ENCODE measurements at places on chromosomes 1 and 21.

- peaks cover 8% of the 10 kb centered on the region for H3K36me3 ChIP-seq
- peaks cover 30% of the 10 kb centered on the region for H3K4me1 ChIP-seq
- H3K27ac ChIP-seq, result no peak overlapping the region
- no peak for DNase-seq
- H3K4me3 ChIP-seq, result no peak overlapping the region
Measured at GRCh38 chr1:174953285-174954072, 46.3 kb upstream of the CACYBP start.

DNA sequence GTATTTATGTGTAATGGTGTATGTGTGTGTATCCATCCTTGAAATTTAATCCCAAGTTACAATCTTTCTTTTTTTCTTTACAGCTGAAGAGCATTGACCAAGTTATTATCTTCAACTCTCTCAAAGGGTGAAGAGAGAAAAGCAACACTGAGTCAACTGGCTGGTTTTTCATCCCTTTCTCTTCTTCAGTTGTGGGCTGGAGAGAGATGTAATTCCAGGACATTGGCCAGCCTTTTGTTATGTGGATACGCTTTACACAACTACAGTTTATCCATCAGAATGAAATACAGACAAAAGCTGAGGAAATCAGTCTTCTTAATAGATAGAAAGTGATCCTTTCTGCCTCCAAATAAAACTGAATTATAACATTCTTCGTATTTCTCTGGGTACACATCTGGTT, 357.0 kb upstream of the NCAM2 start:
- no peak for DNase-seq
- H3K27me3 ChIP-seq, result no peaks in the 10 kb centered on the region
- H3K27ac ChIP-seq, result no peak overlapping the region
- no peaks in the 10 kb centered on the region for H3K36me3 ChIP-seq
- H3K4me3 ChIP-seq, result no peak overlapping the region

- DNase-seq, result no peak
- no peak overlapping the region for H3K4me3 ChIP-seq
- H3K36me3 ChIP-seq, result peaks cover 6% of the 10 kb centered on the region
- H3K27ac ChIP-seq, result peak overlapping the region; percentile 33
Measured at GRCh38 chr1:202964791-202965410, 2.2 kb downstream of the CYB5R1 start.

- no peak overlapping the region for H3K27ac ChIP-seq
- peaks cover 22% of the 10 kb centered on the region for H3K27me3 ChIP-seq
- H3K4me3 ChIP-seq, result no peak overlapping the region
- no peaks in the 10 kb centered on the region for H3K4me1 ChIP-seq
- no peaks in the 10 kb centered on the region for H3K36me3 ChIP-seq
- DNase-seq, result no peak
Measured at GRCh38 chr1:85374160-85374559, 90.8 kb downstream of the DDAH1 start.

DNA sequence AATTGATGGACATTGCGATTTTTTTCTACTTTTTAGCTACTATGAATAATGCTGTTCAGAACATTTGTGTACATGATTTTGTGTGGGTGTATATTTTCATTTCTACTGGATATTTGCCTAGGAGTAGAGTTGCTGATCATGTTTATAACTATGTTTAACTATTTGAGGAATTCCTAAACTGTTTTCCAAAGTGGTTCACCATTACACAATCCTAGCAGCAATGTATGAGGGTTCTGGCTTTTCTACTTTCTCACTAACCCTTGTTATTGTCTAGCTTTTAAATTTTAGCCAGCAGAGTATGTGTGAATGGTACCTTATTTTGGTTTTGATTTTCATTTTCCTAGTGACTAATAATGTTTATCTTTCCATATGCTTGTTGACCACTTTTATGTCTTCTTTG, 86.2 kb downstream of the ATG4C start:
- no peak overlapping the region for H3K4me3 ChIP-seq
- no peaks in the 10 kb centered on the region for H3K4me1 ChIP-seq
- no peak for DNase-seq
- peaks cover 5% of the 10 kb centered on the region for H3K27me3 ChIP-seq

GRCh38 chr1:67552336-67552759, 122.1 kb upstream of the SERBP1 start:
- no peaks in the 10 kb centered on the region for H3K36me3 ChIP-seq
- no peak overlapping the region for H3K4me3 ChIP-seq
- no peak for DNase-seq
- no peaks in the 10 kb centered on the region for H3K4me1 ChIP-seq
- no peaks in the 10 kb centered on the region for H3K27me3 ChIP-seq
- H3K27ac ChIP-seq, result no peak overlapping the region

GRCh38 chr1:30725450-30726095, 2.2 kb upstream of the MATN1 start:
- no peaks in the 10 kb centered on the region for H3K27me3 ChIP-seq
- no peaks in the 10 kb centered on the region for H3K36me3 ChIP-seq
- no peaks in the 10 kb centered on the region for H3K4me1 ChIP-seq
- no peak overlapping the region for H3K4me3 ChIP-seq
- DNase-seq, result no peak
- peak overlapping the region; percentile 62 for H3K27ac ChIP-seq

DNA sequence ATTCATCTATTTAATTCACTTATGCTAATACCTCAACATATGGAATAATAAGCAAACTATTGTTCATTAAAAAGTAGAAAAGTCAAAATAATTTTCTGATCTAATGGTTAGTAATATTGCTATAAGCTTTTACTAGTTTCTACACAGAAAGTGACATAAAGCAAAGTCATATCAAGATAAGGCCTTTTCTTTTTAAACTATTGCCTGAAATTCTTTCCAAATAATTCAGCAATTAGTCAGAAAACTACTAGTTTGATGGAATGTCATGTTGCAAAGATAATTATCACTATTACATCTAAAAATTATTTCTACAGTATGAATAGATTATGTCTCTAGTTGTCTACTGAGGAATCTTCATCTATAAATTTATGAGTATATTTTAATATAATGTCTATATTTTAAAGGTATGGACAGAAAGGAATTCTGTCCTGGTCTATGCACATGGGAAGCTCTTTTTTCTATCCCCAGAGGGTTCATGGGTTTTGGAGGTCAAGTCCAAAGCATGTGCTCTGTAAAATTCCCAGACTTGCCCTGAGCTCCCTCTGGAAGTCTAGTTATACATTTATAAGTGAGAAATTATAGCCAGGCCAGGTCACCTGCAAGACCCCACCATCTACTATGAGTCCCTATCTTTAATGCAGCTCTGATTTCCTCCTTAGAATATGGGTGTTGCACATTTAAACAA, 84.6 kb upstream of the DPYD start:
- no peaks in the 10 kb centered on the region for H3K36me3 ChIP-seq
- peaks cover 3% of the 10 kb centered on the region for H3K27me3 ChIP-seq
- no peak for DNase-seq
- peaks cover 5% of the 10 kb centered on the region for H3K4me1 ChIP-seq

DNA sequence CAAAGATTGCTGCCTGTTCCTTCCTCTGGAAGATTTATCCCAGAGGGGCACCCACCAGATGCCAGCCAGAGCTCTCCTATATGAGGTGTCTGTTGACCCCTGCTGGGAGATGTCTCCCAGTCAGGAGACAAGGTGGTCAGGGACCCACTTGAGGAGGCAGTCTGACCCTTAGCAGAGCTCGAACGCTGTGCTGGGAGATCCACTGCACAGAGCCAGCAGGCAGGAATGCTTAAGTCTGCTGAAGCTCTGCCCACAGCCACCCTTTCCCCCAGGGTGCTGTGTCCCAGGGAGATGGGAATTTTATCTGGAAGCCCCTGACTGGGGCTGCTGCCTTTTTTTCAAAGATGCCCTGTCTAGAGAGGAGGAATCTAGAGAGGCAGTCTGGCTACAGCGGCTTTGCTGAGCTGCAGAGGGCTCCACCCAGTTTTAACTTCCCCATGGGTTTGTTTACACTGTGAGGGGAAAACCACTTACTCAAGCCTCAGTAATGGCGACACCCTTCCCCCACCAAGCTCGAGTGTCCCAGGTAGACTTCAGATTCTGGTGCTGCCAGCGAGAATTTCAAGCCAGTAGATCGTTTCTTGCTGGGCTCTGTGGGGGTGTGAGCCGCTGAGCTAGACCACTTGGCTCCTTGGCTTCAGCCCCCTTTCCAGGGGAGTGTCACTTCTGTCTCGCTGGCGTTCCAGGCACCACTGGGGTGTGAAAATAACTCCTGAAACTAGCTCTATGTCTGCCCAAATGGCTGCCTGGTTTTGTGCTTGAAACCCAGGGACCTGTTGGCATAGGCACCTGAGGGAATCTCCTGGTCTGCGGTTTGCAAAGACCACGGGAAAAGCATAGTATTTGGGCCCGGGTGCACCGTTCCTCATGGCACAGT, 51.1 kb upstream of the PDC start:
- peak overlapping the region; percentile 51 for H3K27ac ChIP-seq
- peak; percentile 21 for DNase-seq
- peaks cover 6% of the 10 kb centered on the region for H3K27me3 ChIP-seq
- peaks cover 10% of the 10 kb centered on the region for H3K4me1 ChIP-seq
- no peaks in the 10 kb centered on the region for H3K36me3 ChIP-seq

DNA sequence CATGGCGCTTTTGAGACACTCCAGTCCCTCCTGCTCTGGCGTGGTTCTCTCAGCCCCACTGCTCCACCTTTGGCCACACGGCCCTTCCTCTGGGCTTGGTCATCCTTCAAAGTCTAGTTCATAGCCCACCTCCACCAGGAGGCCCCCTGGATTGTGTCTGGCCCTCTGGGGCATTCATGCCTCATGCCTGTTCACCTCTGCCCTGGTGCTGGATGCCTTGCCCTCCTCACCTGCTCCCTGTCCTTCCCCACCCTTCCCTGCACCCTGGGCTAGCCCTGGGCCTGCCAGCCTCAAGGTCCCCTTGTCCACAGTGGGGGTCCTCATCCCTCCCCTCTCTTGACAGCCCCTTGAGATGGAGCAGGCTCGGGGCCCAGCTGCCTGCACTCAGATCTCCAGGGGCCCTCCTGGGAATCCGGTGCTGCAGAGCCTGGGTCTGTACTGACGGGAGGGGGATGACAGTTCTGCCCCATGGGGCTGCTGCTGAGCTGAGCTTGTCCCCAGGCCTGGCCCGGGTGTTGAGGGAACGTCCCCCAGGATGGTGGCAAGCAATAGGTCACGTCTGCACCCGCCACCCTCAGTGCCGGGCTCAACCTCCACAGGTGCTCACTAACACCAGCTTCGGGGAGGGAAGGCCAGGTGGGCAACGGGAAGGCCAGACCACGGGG, 18.4 kb downstream of the PRXL2B start:
- no peak overlapping the region for H3K27ac ChIP-seq
- DNase-seq, result no peak
- H3K27me3 ChIP-seq, result peaks cover 5% of the 10 kb centered on the region
- no peaks in the 10 kb centered on the region for H3K36me3 ChIP-seq
- H3K4me1 ChIP-seq, result no peaks in the 10 kb centered on the region

DNA sequence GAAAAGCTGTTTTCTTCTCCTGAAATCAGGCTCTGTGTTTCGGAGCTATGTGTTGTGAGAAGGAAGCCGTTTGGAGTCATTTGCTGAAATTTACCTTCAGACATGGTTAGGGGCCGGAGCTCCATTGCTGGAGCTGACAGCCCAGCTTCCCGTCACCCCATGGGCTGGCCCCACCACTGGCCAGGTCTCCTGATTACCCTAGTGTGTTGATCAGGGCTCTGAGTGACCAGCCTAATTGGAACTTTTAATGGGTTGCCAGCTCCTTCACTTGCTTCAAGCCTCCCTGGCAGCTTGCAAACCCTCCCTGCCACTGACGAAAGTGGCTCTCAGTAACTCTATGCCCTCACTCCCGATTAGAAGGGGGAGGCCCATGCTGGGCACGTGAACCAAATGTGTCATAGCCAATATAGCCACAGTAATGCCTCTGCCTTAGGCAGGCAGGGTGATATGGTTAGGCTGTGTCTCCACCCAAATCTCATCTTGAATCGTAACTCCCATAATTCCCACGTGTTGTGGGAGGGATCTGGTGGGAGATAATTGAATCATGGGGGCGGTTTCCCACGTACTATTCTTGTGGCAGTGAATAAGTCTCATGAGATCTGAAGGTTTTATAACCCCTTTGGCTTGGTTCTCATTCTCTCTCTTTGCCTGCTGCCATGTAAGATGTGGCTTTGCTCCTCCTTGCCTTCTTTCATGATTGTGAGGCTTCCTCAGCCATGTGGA, 224.1 kb downstream of the TRABD2B start:
- H3K36me3 ChIP-seq, result no peaks in the 10 kb centered on the region
- no peak overlapping the region for H3K27ac ChIP-seq
- no peaks in the 10 kb centered on the region for H3K27me3 ChIP-seq
- DNase-seq, result no peak
- no peak overlapping the region for H3K4me3 ChIP-seq
- H3K4me1 ChIP-seq, result no peaks in the 10 kb centered on the region

DNA sequence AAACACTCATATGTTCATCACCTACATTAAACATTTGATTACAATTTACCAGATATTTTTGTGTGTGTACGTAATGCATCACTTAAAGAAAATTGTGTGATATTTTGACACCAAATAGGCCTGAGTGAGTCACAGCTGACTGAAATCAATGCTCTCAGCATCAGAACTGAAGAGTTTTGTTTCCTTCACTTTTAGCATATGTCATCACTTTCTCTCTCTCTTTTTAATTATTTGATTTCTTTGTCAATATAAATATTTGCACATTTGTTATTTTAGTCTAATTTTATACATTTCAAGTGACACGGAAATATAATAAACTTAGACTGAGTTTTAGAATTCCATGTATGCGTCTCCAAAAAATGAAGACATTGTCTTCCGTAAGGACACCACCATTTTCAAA, 545.3 kb downstream of the PTPRC start:
- no peaks in the 10 kb centered on the region for H3K36me3 ChIP-seq
- no peak overlapping the region for H3K27ac ChIP-seq
- H3K4me3 ChIP-seq, result no peak overlapping the region
- DNase-seq, result no peak

GRCh38 chr1:208192995-208193394, 51.2 kb downstream of the PLXNA2 start:
- no peak overlapping the region for H3K4me3 ChIP-seq
- H3K36me3 ChIP-seq, result no peaks in the 10 kb centered on the region
- H3K27me3 ChIP-seq, result peaks cover 14% of the 10 kb centered on the region
- H3K4me1 ChIP-seq, result peaks cover 12% of the 10 kb centered on the region

GRCh38 chr21:14740692-14741091, 194.6 kb upstream of the SAMSN1 start:
- H3K27me3 ChIP-seq, result no peaks in the 10 kb centered on the region
- H3K36me3 ChIP-seq, result peaks cover 5% of the 10 kb centered on the region
- no peak overlapping the region for H3K4me3 ChIP-seq
- no peak overlapping the region for H3K27ac ChIP-seq
- DNase-seq, result no peak

- no peak overlapping the region for H3K4me3 ChIP-seq
- H3K4me1 ChIP-seq, result peaks cover 22% of the 10 kb centered on the region
- peak overlapping the region; percentile 48 for H3K27ac ChIP-seq
- H3K36me3 ChIP-seq, result peaks cover 7% of the 10 kb centered on the region
Measured at GRCh38 chr1:168422203-168422847, 121.5 kb downstream of the XCL2 start.

- no peaks in the 10 kb centered on the region for H3K36me3 ChIP-seq
- DNase-seq, result no peak
- H3K27me3 ChIP-seq, result no peaks in the 10 kb centered on the region
- no peak overlapping the region for H3K4me3 ChIP-seq
- H3K27ac ChIP-seq, result no peak overlapping the region
Measured at GRCh38 chr21:41868062-41868710, 11.0 kb downstream of the PRDM15 start.

GRCh38 chr1:193568512-193568911, 382.1 kb upstream of the B3GALT2 start:
- no peak for DNase-seq
- no peak overlapping the region for H3K4me3 ChIP-seq
- peaks cover 26% of the 10 kb centered on the region for H3K4me1 ChIP-seq
- peak overlapping the region; percentile 43 for H3K27ac ChIP-seq
- H3K36me3 ChIP-seq, result peaks cover 34% of the 10 kb centered on the region

- DNase-seq, result no peak
- H3K4me3 ChIP-seq, result no peak overlapping the region
- H3K4me1 ChIP-seq, result peaks cover 4% of the 10 kb centered on the region
- H3K27ac ChIP-seq, result peak overlapping the region; percentile 41
- peaks cover 5% of the 10 kb centered on the region for H3K36me3 ChIP-seq
- H3K27me3 ChIP-seq, result no peaks in the 10 kb centered on the region
Measured at GRCh38 chr21:34545079-34545884, 33.3 kb upstream of the KCNE1 start.

All from activated CD4-positive, alpha-beta T cell treated with anti-CD3 and anti-CD28 coated beads, Interleukin-2, amount 10 ng/mL, durations not matched to agents 7 days and 5 days (primary cell).